ENCODE measurements at places on chromosomes 12 and 14.

- no peak for DNase-seq
Measured at GRCh38 chr14:85438481-85438942, 91.4 kb upstream of the FLRT2 start.

GRCh38 chr12:95629392-95629791 is 78.1 kb upstream of the USP44 start:
- no peak for DNase-seq

DNA sequence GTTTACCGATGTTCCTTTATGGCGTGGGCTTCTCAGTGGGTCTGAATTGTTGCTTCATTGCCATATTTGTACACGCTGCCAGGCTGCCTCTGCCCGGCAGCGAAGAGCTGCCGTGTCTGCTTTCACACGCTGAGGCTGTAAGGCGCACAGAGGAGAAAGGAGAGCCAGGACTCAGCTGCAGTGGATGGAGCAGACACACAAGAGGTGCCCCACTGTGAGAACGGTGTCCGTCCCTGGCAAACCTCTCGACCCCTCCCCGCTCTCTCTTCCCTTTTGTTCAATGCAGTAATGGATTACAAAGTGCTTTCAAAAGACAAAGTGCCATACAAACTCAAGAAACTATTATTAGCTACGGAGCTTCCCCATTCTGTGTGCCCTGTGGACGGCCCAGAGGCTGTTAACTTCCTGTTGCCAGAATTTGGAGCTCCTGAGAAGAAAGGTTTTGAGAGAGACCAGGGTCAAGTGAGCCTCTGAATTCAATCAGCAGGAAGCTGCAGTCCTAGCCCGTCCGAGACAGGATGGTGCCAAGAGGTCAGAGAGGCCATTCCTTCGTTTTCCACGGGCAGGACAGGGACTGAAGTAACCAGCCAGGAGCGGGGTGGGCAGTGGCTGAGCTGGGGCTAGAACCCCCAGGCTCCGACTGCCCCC is 15.8 kb downstream of the CCND2 start:
- no peak for DNase-seq

- no peak for DNase-seq
Measured at GRCh38 chr14:60677701-60678100, 28.4 kb upstream of the SIX1 start.
